ENCODE measurements at places on chromosomes 5 and 9.

- DNase-seq, result no peak
These were observed 45.1 kb downstream of the S1PR3 start for GRCh38 chr9:89036383-89036782.

GRCh38 chr5:163478126-163478981 is 17.9 kb downstream of the HMMR start:
- DNase-seq, result no peak

DNA sequence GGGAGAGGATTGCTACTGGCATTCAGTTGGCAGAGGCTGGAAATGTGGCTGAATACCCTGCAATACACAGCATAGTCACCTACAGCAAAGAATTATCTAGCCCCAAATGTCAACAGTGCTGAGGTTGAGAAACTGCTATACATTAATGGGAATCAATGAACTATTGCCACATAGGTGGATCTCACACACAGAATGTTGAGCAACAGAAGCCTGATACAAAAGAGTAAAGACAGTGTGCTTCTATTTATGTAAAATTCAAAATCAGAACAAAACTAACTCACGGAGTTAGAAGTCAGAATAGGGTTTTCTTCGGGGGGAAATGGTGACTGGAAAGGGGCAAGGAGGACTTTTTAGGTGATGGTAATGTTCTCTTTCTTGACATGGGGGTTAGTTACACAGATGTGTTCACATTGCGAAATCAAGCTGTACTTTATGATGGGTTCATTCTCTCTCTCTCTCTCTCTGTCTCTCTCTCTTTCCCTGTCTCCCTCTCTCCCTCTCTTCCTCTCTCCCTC is 45.7 kb upstream of the PANK3 start:
- no peak for DNase-seq

GRCh38 chr9:136140046-136140445 is 21.4 kb upstream of the TMEM250 start:
- no peak for DNase-seq

DNA sequence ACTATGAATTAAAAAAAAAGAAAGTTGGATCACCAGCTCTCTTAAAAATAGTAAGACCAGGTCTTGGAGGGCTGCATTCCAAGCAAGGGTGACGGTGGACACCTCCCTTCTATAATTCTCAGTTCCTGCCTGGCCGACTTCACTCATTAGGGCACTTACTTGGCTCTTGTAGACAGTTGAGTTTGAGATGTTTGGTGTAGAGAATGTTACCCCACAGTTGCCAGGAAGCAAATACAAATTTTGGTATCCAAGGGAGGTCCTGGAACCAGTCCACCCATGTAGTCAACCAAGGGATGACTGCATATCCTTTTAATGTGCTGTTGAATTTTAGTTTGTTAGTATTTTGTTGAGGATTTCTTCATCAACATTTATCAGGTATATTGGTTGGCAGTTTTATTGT is 20.6 kb downstream of the B4GALT7 start:
- DNase-seq, result no peak

- DNase-seq, result no peak
These were observed 647.8 kb downstream of the TAF11L14 start for GRCh38 chr5:18281947-18282581.

- DNase-seq, result no peak
These were observed 238.7 kb upstream of the NREP start for GRCh38 chr5:111995701-111996100.

DNA sequence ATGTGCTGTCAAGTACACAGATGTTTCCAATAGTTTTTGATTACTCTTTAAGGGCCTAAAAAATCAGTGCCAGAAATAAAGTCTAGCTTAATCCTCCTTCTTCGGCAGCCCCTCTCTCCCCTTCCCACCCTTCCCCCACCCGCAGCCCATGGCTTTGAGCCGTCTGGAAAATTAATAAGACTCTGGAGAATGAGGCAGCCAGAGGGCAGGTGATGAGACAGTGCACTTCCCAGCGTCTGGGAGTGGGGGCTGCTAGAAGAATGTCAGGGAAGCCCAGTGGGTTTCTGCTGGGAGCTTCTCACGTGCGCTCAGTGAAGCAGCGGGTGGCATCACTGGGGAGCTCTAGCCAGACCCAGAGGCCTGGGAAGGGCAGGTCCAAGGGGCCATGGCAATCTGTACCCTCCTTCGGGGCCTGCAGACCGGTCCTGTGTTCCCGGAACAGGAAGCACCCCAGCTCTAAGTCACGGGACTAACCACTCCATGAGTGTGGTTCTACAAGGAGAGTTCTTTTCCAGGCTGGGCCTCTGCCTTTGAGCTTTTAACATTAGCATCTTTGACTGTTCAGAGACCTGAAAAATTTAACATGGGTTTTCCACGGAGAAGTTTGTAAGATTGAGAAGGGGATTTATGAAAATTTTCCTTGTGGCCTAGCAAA is 164.8 kb upstream of the OTULINL start:
- DNase-seq, result no peak
